ENCODE measurements at places on chromosomes 5 and 9.

- DNase-seq, result no peak
Observed at GRCh38 chr5:179462040-179462439, 88.3 kb upstream of the RUFY1 start.

GRCh38 chr5:176381423-176381822 is 7.0 kb downstream of the NOP16 start:
- DNase-seq, result no peak

GRCh38 chr5:97618721-97619120 is 435.7 kb upstream of the RIOK2 start:
- DNase-seq, result no peak

- no peak for DNase-seq
Observed at GRCh38 chr5:151495320-151495719, 47.9 kb downstream of the SLC36A1 start.

GRCh38 chr5:35919191-35919590 is 19.2 kb downstream of the CAPSL start:
- no peak for DNase-seq

DNA sequence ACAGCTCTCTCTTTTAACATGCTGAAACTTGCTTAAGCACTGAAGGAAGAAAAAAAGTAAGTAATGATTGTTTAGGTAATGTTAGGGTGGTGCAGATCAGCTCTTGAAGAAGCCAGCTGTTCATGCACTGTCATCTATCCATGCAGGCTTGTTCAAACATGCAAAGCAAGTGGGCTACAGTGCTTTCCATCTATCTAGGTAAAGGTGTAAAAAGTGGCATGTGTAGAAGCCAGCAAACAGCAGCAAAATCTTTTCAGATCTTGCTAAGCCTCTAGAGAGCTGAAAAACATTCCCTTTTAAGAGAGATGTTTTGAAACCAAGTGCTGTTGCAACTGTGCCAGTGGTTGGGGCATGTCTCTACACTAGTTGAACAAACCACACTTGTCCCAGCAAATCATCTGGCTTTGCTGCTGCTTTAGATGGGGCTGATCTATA is 214.4 kb downstream of the EFNA5 start:
- peak; percentile 50 for DNase-seq

Measured in urinary bladder (tissue), 4 donors.